BJ (cell line): ENCODE measurements at places on chromosomes 1 and 21.

DNA sequence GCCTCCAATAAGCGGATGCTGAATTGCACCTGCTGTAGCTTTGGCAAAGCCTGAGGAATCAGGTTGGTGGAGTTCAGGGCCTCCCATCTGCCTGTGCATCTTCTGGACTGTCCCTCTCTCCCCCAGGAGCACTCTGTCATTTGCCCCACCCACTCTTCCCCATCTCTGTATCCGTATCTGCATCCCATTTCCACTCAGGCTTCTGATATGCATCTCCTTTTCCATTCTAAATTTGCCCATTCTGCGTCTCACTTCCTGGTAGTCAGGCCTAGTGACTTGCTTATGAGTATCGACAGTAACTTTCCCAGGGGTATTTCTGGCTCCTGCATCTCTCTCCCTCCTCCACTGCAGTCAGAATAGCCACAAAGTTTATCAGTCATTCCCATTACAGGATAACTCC, 15.6 kb downstream of the MR1 start:
- no peak for DNase-seq

GRCh38 chr1:91997607-91998195, 32.1 kb upstream of the EPHX4 start:
- no peak for DNase-seq

DNA sequence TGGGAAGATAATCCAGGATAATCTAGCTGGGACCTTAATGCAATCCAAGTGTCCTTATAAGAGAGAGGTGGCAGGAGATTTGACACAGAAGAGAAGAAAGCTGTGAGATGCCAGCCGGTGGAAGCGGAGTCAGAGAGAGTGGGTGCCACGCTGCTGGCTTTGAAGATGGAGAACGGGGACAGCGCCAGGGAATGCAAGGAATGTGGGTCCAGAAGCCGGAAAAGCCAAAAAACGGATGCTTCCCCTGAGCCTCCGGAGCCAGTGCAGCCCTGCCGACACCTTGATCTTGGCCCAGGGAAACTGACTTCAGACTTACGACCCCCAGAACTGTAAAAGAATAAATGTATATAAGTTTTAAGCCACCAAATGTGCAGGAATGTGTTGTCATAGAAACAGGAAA, 152.6 kb downstream of the ZNF281 start:
- DNase-seq, result no peak

- DNase-seq, result no peak
These were observed 28.2 kb upstream of the TMEM54 start for GRCh38 chr1:32929366-32929765.

DNA sequence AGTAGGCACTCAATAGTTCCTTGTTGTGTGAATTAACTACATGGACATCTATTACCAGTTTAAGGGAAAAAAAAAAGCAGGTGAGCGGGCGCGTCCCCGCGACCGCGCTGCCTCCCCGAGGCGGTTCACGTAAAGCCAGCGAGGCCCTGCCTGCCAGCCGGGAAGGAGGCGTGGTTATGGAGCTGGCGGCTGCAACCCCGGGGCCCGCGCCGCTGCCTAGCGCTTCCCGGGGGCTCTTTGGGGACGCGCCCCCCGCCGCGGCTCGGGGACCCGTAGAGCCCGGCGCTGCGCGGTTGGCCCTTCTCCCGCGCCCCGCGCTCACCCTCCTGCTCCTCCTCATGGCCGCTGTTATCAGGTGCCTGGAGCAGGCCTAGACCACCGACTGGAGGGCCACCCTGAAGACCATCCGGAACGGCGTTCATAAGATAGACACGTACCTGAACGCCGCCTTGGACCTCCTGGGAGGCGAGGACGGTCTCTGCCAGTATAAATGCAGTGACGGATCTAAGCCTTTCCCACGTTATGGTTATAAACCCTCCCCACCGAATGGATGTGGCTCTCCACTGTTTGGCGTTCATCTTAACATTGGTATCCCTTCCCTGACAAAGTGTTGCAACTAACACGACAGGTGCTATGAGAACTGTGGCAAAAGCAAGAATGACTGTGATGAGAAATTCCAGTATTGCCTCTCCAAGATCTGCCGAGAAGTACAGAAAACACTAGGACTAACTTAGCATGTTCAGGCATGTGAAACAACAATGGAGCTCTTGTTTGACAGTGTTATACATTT, 2.6 kb upstream of the CC2D1B start:
- no peak for DNase-seq
